Stimulated activated CD4-positive, alpha-beta T cell treated with anti-CD3 and anti-CD28 coated beads, Interleukin-1b, Interleukin-23, amount 100 ng/mL, for 1 hour (primary cell): ENCODE measurements at places on chromosomes 7 and 10.

DNA sequence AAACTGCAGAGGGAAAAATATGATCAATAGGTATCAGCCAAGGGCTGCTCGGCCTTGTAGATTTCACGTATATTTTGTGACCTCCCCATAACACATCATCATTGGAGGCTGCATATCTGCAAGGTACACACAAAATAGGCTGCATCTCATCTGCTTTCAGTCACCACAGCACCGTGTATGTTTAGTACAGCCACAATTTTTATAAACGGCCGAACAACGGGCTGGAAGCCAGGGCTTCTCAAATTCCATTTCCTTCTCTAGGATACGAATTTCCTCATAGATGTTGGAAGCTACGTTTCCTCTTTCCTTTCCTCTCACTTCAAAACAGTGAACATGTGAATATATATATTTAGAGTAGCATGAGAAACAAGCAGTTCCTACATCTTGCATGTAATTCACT lies 20.2 kb upstream of the FOXK1 start:
- no peak for DNase-seq

- no peak for DNase-seq
Measured at GRCh38 chr7:137656227-137656849, 190.4 kb downstream of the DGKI start.

- DNase-seq: no peak
Measured at GRCh38 chr10:51397695-51398094, 301.7 kb downstream of the CSTF2T start.

GRCh38 chr10:24208661-24209431 lies at the start of gene KIAA1217:
Gene KIAA1217 (plus strand): TSS chr10:24209138. CDS start chr10:24209194, 56 bp downstream.
- no peak for DNase-seq

DNA sequence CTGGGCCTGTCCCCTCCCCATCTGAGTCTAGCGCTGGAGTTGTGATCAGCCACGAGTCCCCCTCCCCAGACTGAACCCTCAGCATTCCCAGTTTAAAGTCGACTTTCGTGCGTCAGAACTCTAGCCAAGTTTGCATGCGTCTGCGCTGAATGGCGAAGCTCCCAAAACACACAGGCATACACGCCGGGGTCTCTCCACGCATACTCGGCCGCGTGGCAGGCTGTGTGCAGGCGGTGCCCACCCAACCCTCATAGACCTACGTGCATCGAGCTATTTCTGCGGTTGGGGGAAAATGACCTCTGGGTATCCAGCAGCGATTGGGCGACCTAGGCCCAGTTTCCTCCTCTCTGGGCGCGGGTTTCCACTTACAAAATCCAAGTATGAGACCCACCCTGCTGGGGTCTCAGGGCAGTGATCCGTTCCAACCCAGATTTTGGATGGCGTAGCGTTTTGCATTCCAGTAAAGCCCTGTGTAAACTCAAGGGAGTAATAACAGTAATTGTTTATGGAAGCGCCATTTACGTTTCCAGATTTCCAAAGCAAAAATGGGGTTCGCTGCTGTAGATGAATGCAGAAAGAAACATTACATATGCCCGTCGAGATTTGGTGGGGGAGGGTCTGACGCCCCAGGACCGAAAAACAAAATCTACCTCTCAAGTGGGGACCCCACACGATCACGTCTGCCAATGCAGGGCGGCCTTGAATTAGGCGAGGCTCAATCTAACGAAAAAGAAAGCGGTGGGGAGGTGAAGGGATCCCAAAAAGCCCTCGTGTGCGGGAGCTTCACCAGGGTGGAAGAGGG lies 2.0 kb upstream of the HMX3 start:
- no peak for DNase-seq

- DNase-seq: no peak
Measured at GRCh38 chr10:30284865-30285594, 64.0 kb downstream of the MTPAP start.

DNA sequence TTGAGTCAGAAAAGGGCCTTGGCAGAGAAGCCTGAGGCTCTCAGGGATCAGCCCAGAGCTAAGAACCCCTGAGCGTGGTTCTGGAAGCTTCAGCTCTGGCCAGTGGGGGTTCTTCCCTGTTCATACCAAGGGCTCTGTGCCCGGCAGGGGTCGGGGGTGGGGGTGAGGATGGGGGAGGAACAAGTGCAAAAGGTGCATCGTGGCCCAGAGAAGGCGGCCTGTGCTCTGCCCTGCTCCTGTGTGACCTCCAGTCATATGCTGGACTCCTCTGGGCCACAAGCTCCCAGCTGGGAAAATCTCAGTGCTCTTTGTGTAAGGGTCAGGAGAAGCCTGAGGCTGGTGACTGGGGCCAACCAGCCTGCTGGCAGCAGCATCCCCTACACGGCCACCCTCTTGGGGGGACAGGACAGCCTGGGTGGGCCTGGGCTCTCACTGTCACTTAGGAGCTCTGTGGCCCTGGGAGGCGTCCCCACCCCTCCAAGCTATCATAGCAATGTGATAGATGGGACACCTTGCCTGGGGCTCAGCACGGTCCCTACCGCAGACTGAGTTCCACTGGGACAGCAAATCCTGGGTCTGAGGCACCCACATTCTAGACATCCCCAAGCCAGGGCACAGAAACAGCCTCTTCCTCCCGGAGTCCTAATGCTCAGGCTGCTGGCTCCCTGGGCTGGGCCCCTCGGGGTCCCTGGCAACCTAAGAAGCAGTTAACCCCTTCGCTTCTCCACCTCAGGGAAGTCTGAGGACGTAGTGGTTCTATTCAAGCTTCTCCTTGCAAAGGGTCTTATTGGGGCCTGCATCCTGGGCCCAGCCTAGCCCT lies 2.5 kb downstream of the MMRN2 start:
- no peak for DNase-seq

DNA sequence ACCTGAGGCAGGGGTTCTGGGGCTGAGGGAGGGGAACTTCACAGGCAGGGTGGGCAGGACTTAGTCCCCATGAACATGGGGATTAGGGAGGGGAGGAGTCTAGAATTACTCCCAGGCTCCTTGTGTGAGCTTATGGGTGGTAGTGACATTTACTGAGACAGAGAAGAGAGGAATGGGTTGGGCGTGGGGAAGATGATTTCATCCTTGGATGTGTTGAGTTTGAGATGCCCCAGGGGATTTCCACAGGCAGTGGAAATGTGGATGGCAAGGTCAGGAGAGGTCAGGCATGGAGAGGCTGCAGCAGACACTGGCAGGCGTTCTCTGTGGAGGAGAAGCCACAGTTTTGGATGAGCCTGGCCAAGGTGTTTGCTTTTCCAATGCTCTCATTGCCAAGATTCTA lies 26.4 kb upstream of the GSDME start:
- DNase-seq: no peak

- DNase-seq: no peak
Measured at GRCh38 chr10:129792864-129793263, 171.2 kb downstream of the EBF3 start.
